Activated T-helper 2 cell treated with anti-CD3 and anti-CD28 coated beads, Interferon-gamma antibody, Interleukin-2, Interleukin-4, amounts not matched to agents 10 μg/mL and 5 μg/mL and 100 μg/mL, durations not matched to agents 14 hours and 24 hours and 36 hours (primary cell): ENCODE measurements at places on chromosomes 16 and 17.

- DNase-seq = no peak
These were observed 60.8 kb downstream of the TBC1D16 start for GRCh38 chr17:79974566-79975497.

DNA sequence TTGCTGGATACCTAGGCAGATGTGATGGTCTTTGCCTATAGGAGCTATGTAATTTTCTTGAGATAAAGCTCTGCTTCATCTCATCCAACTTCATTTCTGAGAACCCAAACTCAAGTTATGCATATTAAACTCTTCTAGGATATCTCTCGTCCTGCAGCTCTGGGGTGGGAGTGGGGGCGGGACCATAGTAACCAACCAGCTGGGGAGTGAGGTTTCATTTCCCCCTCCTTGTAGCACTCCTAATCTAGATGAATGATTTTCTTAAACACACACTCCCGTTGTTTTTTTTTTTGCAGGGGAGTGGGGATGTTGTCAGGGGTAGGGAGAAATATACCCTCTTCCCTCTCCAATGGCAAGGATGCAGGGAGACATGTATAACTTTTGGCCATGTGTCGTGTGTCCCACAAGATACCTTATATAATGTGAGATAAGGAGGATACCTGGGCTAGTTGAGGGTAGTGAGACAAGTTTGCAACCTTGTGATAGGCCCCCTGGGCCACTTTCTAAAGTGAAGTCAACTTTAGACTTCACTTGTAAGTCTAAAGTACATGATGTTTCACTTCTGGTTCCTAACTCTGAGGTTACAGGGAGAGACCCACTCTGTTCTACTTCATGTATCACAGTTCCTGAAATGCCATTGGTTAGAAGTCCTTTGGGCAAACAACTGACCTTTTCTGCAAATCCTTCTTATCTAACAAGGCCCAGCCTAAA, 10.5 kb upstream of the HEATR6 start:
- no peak for DNase-seq

DNA sequence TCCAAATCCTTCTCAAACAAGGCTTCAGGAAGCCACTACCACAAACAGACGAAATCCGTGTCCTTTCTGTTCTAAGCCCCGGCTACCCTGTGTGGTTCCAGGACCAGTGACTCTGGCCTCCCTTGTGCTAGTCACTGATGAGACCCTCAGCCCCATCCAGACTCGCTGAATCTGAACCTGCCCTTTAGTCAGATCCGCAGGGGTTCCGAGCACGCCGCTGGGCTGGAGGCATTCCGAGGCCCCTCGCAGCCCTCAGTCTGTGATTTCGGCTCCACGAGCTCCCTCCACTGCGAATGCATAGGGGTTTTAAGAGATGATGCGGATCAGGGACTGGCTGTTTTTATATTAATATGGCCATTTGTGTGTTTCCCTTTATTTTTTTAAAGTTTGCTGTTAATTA, 292.7 kb downstream of the IRF8 start:
- DNase-seq = no peak

DNA sequence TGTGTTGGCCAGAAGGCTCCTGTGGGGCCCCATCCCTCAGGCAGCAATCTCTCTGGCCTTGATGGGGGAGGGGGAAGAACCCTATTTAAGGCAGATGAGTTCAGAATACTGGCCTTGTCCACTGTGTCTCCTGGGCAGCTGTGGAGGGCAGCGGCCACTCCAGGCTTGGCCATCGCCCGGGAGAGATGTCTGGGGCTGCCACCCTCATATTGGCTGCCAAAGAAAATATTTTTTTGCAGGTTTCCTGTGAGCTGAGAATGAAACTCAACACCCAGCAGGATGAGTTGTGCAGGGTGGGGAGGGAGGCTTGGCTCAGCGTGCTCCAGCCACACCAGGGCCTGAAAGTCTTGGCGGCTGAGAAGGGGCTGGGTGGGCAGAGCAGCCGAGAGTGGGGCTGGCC, 14.4 kb upstream of the TIMP2 start:
- no peak for DNase-seq

- DNase-seq = no peak
These were observed 13.0 kb upstream of the HOXB9 start for GRCh38 chr17:48639136-48639535.
